ENCODE measurements at places on chromosomes 1 and 21.
A peak's percentile ranks its signal among the peaks of the same experiment; 100 is the strongest.

DNA sequence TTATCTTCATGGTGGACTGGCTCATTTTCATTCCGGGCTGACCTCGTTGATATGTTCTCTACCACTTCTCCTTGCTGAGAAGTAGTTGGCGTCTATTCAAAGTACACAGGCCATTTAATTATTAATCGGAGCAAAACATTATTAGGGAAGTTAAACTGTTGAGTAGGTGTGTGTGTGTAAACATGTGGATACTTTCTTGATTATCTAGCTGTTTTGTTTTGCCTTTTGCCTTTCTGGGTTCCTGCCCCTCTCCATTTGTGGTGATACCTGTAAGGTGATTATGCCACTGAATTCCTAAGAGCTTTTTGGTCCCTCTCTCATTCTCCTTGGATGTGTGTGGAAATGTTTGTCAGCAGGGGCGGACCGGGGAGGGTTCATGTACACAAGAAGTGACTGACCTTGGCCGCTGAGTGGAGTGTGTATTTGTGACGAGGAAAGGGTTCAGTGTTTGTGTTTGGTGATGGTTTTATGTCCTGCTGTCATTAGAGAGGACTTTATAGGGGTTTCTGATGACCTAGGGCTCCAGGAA, 56.6 kb upstream of the PPP2R5A start:
- no peak for DNase-seq

DNA sequence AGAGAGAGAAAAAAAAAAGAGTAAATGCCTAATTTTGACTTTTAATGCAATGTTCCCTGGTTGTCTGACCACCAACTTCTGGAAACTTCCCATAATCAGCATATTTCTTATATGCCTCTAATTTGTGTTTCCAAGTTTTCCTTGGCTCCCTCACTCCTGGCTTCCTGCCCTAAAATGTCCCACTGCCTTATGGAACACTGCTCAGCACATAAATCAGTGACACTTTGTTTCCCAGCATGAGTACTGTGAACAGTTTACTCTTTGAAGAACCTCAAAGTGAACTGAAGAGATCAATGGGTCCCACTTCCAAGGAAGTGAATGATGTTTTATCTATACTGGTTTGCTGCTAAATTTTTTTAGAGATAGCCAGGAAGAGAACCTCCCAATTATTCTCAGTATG, 271.3 kb upstream of the PRMT6 start:
- no peak for DNase-seq

DNA sequence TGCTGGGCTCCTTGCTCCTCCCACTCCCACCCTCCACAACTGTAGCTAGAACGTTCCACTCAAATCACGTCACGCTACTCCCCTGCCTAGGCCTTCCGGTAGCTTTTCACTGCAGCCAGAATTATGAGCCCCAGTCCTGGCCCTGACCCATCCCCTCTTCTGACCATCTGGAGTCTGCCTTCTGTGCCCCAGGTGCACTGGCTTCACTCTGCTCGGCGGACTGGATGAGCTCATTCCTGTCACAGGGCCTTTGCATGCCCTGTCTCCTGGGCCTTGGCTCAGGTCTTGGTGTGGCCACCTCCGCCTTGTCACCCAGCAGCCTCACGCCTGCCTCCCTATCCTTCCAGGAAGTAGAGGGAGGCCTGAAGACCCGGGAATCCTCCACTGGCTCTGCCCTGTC, 62.5 kb upstream of the ACTL8 start:
- DNase-seq: no peak

DNA sequence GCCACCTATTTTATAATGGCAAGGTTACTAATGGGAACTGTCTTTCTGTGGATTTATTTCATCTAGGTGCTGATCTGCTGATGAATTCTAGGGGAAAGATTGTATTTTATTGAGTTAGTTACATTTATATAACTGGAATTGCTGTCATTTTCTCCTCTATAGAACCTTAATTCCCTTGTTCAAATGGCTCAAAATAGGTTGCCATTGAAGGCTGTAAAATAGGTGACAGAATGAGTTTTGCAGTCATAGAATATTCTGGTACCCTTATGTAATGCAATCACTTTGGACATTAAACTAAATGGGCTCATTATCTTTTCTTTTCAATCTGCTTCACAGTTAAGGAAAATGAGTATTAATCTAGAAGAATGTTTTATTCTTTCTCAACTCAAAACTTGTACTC, 131.0 kb downstream of the CTH start:
- DNase-seq: no peak

- DNase-seq: peak; percentile 38
Measured at GRCh38 chr1:156499842-156500542, 583 bp downstream of the MEF2D start.

GRCh38 chr1:205604825-205605505, 26.8 kb downstream of the ELK4 start:
- DNase-seq: no peak

GRCh38 chr1:10065344-10065685, 32.6 kb downstream of the UBE4B start:
- no peak for DNase-seq

DNA sequence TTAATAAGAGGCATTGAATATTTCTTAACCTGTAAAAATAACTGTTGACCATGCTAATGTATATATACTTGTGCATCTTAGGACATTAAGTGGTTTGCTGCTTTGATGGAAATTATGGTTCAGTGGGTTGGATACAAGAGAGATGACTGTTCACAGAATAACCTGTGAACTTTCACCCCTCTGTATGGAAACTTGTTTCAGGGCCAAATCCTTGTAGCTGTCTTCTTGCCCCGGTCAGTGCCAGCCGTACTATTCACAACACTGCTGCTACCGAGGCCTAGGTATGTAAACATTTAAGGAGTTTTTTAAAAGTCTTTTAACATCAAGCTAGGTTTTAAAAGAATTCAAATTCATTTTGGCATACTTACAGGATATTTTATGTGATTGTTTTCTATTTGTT, 16.1 kb downstream of the DONSON start:
- DNase-seq: no peak

- DNase-seq: no peak
Measured at GRCh38 chr1:50348449-50349241, 74.6 kb downstream of the DMRTA2 start.

- DNase-seq: no peak
Measured at GRCh38 chr1:210364479-210364878, 35.8 kb downstream of the HHAT start.

DNA sequence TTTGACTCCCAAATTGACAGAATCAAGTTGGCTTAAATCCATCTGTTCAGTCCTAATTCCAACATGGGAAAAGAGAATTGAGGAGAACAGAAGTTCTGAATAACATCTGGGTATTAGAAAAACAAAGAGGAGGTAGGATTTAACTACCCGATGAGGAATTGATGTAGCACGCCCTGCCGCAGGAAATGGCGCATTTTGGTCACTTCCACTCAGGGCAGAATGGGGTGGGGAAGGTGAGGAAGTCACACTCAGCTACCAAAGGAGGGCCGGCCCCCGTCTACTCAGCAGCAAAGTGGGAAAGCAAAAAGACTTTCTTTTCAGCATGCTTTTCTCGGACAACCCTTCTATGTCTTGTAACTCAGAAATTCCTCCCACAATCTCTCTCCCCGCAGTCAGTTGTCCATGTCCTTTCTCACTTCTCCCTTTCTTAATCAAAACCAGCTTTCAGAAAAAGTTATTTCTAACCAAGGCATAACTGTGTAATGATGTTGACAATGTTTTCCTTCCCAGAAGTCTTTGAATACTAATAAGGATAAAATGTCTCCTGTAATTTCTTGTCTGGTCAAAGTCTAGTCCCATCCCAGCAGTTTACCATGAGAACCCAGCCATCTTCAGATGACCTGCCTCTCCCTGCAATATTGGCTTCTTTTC, 60.5 kb upstream of the SIPA1L2 start:
- DNase-seq: no peak

DNA sequence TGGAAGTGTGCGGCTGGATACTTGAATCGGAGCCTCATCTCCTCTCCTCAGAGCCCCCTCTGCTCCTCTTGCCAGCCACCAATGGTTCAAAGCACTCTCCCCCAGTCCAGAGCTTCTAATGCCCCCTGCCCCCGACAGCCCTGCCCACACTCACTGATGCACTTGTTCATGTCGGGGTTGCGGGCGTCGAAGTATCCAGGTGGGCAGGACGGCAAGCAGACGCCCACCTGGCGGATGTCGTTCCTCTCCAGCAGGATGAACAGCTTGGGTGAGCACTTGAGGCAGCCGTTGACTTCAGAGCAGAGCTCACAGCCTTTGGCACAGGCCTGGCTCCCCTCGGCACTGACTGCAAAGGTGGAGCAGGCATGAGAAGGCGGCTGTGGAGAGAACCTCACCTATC, 18.4 kb downstream of the RSPO1 start:
- no peak for DNase-seq

DNA sequence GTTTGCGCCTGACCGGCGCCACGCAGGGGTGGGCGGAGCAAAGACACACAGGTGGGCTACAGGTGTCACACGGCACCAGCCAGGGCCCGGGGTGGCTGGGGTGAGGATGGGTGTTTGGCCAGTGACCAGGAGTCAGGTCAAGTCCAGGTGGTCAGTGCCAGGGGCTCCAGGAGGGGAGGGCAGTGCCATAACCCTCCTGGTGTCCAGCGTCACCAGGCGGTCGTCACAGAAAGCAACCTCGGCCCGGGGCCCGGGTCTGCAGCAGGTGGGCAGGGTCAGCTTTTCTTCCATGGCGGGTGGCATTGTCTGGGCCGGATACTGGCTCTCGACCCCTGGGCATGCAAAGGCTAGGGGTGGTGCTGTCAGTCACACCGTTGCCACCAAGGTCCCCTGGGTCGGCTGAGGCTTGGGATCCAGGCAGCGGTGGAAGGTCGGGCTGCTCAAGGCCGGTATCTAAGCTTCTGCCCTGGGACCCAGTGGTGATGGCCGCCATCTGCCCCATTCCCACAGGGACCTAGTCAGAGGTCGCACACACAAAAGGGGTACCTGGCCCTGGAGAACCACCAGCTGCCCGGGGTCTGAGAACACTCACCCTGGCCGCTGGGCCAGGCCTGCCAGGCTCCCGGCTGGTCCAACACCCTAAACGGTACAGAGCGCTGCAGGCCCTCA, 1.8 kb downstream of the FNDC10 start:
- DNase-seq: no peak

GRCh38 chr1:161226320-161226711, 456 bp downstream of the TOMM40L start:
- no peak for DNase-seq

- no peak for DNase-seq
Measured at GRCh38 chr1:106768077-106768476, 288.4 kb upstream of the PRMT6 start.

GRCh38 chr1:2255047-2255419, 26.9 kb downstream of the SKI start:
- no peak for DNase-seq

GRCh38 chr1:174265282-174265681, 106.0 kb downstream of the RABGAP1L start:
- no peak for DNase-seq

- DNase-seq: no peak
Measured at GRCh38 chr1:222927031-222927430, 112.2 kb downstream of the DISP1 start.

DNA sequence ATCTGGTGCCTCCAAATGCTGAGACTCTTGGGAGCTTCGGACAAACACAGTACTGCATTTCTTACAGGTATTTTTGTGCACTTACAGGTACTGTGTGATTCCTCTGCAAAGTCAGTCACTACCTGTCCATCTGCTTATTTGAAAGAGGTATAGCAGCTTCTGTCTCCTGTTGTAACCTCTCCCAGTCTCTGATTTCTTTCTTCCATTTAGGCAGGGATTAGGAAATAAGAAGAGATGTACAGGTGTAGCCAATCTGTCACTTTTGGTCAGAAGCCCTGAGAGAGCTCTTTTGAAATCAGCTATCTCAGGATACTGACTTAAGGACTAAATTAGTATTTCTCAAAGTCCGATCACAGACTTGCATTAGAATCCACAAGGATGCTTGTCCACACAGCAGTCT, 54.0 kb downstream of the AKT3 start:
- no peak for DNase-seq

DNA sequence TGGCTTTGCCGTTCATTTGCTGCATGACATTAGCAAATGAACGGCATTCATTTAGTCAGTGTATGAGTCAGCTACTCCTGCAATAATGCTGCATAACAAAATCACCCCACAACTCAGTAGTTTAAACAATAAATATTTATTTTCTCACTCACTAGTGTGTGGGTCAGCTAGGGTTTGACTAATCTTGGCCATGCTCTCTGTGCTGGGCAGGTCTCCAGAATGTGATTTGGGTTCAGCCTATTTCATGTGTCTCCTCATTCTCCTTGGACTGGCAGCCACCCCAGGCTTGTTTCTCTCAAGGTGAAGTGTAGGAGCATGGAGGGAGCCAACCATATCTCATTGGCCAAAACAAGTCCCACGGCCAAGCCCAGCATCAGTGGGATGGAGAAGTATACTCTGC, 104.3 kb downstream of the LACTBL1 start:
- DNase-seq: no peak

DNA sequence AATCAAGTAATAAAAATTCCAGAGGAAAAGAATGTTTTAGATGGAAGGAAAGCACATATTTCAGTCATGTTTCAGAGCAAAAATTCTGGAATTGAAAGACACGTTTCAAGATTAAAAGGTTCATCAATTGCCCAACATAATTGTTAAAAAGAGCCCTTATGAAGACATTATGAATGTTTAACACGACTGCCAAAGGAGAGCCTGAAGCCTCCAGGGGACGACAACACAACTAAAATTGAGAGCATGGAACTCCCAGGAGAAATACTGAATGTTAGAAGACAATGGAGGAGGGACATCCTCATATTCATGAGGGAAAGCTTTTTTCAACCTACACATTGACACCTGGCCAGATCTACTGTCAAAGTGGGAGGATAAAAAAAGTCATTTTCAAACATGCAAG, 16.0 kb downstream of the OR2T11 start:
- DNase-seq: no peak

- DNase-seq: no peak
Measured at GRCh38 chr1:82903626-82904025, 1095.3 kb downstream of the TTLL7 start.

DNA sequence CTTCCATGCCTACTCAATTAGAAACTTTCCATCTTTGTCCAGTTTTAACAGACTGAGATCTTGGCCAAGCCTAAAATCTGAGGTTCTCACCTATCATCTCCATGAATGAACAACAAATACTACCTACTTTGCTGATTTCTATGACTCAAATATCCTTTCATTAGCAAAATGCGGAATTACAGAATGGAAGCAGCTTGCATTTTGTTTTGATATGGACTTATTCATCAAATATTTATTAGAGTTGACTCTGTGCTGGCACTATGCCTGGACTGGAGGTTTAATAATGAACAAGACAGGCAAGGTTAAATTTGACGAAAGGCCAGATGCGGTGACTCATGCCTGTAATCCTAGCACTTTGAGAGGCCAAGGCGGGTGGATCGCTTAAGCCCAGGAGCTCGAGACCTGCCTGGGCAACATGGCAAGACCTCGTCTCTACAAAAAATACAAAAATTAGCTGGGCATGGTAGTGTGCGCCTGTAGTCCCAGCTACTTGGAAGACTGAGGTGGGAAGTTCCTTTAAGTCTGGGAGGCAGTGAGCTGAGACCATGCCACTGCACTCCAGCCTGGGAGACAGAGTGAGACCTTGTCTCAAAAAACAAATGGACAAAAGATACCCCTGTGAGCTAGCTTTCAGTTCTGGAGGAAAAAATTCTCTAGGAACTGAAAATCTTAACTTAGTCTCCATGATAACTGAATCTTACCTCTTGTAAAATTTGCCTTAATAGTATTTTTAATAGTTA, 29.4 kb upstream of the SOD1 start:
- no peak for DNase-seq

GRCh38 chr21:32674731-32675130, 53.1 kb downstream of the SYNJ1 start:
- no peak for DNase-seq

All from activated gamma-delta T cell (primary cell).